Subcutaneous adipose tissue (tissue), 4 donors: ENCODE measurements at places on chromosomes 3 and 15. TPM values are rescaled to one million over a fixed set of nuclear protein-coding genes. Genes with fewer than 3 reads are reported as not detected.

AGTR1 gene
- total RNA-seq: 78.6 TPM

FAM107A gene
- 35.4 TPM for total RNA-seq

SI gene
- not detected for total RNA-seq

FANCD2 gene
- 12.2 TPM for total RNA-seq

MRPS22 gene
- total RNA-seq: 72.6 TPM
